ENCODE measurements at places on chromosomes 2 and 18.

- DNase-seq = no peak
These were observed 44.6 kb downstream of the KDM3A start for GRCh38 chr2:86485802-86486201.

DNA sequence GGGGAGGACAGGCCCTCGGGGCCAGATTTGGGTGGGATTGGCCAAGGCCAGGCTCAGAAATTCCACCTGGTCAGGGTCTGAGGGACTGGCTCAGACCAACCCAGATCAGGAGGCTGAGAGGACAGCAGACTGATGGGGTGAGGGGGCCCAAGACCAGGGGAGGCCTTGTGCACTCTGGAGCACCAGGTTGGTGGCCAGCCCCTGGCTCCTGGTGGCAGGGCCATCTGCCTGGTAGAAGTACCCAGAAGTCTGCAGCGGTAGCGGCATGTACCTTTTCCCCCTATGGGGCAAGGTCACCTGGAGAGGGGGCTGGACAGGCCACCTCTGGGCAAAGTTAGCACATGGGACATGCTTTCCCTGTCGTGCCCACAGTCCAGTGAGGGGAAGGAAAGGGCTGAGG is 21.2 kb upstream of the ODC1 start:
- DNase-seq = no peak

GRCh38 chr2:46079985-46080560 is 217.1 kb upstream of the EPAS1 start:
- DNase-seq = no peak

- DNase-seq = no peak
These were observed 15.0 kb upstream of the IL1RN start for GRCh38 chr2:113112441-113112840.

GRCh38 chr2:105373895-105374401 is 24.9 kb downstream of the FHL2 start:
- DNase-seq = no peak

GRCh38 chr2:136016836-136017235 is 31.4 kb upstream of the DARS1 start:
- DNase-seq = no peak

GRCh38 chr2:84882775-84883550 is 2.1 kb upstream of the TRABD2A start:
- no peak for DNase-seq

- no peak for DNase-seq
These were observed 12.8 kb downstream of the TFPI start for GRCh38 chr2:187541086-187542085.

GRCh38 chr2:208999911-209000310 is 423.9 kb upstream of the MAP2 start:
- DNase-seq = no peak

DNA sequence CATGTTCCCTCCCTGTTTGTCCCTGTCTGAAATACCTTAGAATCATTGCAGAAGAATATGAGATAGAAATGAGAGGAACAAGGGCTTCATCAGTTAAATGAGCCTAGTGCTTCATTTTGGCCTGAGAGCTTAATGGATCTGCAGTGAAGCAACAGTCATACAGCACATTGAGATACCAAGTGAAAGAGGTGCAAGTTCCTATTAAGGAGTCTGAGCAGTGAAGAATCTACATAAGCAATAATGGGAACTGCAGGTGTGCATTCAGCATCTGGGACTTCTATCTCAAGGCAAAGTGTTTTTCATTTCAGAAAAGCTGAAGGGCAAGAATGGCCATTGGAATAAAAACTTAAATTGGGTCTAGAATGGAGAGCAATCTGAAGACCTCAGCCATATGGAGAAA is 323.2 kb upstream of the SLC39A10 start:
- no peak for DNase-seq

DNA sequence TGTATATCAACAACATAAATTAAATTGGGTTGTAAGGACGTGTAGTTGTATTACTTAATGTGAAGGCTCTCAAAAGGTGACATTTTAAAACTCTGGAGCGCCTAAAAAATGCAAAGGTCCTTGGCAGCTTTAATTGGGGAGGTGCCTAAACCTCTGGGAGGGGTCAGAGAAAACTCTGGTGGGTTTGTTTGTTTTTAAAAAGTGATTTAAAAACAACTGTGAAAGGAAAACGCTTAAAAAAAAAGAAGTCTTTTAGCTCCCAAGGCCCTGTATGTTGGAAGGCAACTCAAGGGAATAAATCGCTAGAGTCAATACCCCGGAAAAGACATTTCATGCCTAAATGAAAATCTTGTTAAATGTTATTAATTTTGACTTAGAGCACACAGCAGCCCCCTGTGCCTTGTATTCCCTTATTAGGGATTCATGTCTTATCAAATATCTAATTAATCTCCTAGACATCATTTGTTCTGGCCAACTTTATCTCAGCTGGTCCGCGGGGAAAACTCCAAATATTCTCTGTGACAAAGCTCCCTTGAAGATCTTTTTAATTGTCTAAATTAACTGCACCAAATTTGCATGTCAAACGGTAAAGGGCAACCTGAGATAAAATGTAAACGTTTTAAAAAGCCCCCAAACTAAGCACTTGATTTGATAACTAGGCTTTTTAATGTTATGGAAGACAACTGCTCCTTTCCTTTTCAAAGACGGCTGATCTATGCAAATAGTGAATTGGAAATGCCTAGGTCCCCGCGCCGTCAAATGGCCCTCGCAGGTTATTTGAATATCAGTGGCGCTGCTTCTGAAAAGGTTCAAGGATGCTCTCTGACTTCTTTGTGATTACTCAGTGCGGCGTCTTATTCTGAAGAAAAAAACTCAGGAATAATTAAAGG is 4.2 kb downstream of the SP9 start:
- no peak for DNase-seq

- DNase-seq = no peak
These were observed 142.1 kb downstream of the USP34 start for GRCh38 chr2:61328707-61329251.

DNA sequence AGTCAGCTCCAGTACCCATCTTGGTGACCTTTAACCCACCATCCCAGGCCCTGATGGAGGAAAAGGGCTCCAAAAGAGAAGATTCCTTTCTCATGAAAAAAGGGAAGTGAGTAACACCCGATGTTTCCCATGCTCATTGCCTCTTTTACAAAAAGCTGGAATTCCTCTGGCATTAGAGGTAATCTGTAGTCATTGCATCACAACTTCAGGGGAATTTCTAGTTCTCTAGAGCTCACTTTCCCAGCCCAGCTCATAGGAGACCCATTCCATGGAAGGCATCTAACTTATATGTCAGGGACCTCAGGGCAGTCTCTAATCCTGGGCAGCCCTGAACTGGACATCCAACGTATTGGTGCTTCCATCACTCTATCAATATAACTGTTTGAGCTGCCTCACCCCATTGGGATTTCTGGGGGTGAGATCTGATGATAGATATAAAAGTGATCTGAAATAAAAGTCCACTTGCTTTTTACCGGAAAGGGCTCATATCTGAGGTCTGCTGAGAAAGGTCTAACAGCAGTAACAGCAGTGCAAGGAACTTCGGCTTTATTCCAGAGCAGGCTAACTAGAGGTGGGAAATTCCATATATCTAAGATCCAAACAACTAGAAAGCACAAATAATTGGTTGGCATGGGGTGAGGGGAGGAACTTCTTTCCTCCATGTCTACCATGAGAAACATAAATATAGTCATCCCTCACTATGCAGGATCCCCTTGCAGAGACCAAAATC is 106.1 kb downstream of the ETAA1 start:
- DNase-seq = no peak

DNA sequence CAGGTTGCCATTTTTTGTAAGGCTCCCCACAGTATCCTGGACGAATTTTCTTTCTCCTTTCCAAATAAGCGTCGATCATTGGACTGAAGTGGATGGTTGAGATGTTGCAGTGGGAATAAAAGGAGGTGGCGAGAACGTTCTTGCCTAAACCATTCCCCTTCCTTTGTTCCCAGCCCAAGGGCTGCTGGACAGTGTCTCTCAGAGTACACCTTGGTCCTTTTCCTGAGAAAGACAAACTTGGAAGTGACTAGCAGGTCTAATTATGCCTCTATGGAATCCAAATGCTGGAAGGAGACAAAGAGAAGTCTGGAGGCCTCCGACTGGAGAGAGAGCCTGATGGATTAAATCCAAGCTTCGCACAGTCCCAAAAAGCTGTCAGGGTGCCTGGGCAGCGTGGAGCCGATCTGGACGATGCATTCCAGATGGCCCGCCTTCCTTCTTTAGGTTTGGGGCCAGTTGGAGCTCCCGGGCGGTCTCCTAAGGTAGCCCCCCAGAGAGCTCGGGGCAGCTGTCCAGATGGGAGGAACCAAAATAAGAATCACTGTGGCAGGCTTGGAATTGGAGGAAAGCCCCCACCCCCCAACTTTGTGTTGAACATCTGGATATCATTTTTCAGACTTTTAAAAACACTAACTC is 186.8 kb downstream of the TMEM247 start:
- DNase-seq = no peak

DNA sequence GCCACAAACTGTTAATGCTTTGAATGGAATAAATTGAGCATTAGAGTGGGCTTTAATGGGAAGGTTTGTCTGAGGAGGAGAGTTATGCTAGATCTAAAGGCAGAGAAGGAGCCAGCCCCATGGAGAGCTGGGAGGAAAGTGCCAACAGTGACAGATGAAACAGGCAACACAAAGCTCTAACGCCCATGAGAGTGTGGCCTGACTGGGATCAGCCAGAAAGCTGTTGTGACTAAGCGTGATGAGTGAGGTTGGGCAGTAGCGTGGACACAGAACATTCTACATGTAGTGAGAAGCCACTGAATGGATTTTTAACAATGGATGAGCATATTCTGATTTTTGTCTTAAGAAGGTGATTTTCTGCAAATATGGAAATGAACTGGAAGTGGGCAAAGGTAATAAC is 185.3 kb upstream of the SIX2 start:
- no peak for DNase-seq

DNA sequence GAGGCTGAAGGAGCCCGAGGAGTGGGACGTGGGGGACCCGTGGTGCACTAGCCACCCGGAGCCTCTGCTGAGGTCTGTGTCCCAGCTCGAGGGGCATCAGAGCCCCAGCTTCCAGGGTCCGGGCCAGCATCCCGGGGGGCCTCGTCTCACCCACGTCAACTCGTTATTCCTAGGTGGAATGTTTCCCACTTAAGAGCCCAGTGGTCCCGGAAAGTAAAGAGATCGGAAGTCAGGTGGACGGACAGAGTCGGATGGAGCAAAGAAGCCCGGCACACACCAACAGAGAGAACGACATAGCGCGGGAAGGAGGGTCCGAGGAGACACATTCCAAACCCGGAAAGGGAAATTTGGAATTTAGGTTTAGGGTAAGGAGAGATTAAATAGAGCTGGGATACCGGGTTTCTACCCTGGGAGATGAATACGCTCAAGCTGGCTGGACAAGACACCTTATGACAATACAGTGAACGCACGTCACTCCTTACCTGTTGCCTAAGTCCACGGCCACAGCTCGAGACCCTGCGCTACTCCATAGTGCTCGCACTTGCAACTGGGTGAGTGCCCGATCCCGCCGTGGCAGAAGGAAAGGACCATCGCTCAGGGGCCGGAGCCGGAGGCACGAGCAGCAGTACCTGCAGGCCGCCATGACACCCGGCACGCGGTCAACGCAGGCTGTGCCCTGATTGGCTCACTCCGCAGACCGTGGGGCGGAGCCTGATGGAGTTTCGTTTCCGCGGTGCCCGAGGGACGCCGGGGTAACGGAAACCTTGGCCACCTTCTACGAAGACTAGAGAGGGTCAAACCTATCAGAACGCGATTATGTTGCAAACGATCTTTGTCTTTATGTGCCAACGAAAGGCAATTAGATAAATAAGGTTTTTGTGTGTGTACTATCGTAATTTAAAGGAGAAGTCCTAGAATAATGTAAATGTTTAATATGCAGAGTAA is at the start of gene PNPT1:
TSS of gene PNPT1 (minus strand) at position 664 of the 945 bp plus-strand sequence. CDS start at position 643, 21 bp downstream.
- peak; percentile 90 for DNase-seq

DNA sequence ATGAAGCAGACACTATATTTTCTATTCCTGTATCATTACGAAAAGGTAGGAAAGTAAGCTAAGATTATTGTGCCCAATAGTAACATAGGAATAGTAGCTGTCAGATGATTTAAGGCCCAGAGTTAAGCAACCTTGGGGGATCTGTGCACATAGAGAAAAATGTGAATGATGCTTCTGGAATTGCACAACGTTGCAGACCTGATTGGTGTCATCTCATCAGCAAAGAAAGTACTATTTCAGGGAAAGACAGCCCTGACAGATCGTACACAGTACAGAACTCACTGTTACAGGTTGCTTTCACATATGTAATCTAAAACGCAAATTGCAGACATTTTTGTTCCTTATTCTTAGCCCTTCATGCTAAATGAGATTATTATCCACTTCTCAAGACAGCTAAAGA is 535.9 kb downstream of the TRIB2 start:
- DNase-seq = no peak

GRCh38 chr2:200834701-200835100 is 23.0 kb downstream of the BZW1 start:
- no peak for DNase-seq

GRCh38 chr2:113972766-113973165 is 82.9 kb downstream of the ACTR3 start:
- DNase-seq = no peak

- DNase-seq = no peak
These were observed 678.6 kb upstream of the CDH2 start for GRCh38 chr18:28855524-28855923.

DNA sequence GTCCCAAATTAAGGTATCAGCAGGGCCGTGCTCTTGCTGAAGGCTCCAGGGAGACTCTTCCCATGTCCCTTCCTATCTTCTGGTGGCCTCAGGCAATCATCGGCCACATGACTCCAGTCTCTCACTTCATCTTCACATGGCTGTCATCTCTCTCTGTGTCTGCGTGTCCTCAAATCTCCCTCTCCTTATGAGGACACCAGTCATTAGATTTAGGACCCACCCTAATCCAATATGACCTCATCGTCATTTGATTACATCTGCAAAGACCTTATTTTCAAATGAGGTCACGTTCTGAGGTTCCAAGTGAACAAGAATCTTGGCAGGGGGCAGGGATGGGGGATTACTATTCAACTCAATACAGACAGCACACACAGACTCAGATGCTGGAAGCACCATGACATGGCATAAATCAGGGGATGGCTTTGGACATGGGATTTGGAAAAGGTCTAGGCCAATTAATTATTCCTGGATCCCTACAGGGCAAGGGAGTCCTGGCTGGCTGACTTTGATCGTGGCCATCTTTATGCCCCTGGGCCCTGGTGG is 210.0 kb upstream of the SKOR2 start:
- DNase-seq = no peak

GRCh38 chr2:11752906-11753305 is 6.5 kb downstream of the LPIN1 start:
- DNase-seq = no peak

All from stimulated activated CD4-positive, alpha-beta T cell treated with anti-CD3 and anti-CD28 coated beads, Interleukin-4, amount 100 ng/mL, for 48 hours (primary cell).